ENCODE measurements at places on chromosomes 7 and 10.

DNA sequence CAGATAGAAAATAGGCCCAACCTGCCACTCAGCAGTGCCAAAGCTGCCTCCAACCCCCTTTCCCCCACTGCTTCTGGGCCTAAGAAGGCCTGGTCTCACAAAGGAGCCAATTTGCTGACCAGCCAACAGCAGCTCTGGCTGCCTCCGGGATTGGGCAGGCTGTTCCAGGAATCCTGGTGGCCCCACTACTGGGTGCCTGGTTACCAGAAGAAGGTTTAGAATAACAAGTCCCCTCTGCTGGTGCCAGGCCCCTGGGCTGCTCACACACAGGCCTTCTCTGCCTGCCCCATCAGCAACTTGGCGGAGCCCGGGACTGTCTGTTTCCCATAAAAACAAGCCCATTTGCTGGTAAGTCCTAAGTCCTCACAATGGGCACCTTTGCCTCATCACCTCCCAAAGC, 1.2 kb downstream of the PHKG1 start:
- no peak for DNase-seq

DNA sequence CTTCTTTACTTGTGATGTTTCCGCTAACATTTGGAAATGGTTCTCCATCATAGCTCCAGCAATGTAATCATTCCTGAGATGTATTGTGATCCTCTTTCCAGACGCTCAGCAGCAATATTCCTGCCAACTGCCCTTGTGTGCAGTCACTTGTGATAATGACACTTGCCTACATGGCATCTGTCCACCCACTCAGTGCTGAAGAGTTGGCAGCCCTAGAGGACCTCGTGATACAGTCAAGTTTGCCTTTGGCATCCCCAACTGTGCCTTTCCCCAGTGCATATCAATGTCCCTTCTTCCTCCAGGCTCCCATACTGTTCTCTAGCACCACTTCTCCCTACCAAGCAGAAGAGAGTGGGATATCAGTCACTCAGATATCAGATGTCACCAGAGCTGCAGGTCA, 64.9 kb downstream of the MYOF start:
- DNase-seq: no peak

- DNase-seq: no peak
Measured at GRCh38 chr7:90727412-90727811, 131.3 kb downstream of the CDK14 start.

DNA sequence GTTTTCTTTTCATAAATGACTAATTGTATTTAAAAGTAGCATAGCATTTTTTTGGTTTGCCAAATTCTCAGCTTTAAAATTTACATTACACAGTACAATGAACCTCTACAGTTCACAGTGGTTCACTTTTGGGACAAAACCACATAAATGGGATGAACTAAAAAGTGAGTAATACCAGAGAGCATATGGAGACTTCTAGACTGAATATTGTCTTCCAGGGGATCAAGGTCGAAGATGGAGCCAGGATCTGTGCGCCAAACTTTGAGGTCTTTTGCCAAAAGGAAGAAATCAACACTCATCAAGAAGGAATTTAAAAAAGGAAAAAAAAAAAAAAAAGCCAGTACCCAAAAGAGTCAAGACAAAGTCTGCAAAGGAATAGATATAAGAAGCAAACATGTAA, 87.5 kb downstream of the NEBL start:
- DNase-seq: no peak

GRCh38 chr7:28874001-28874400, 84.1 kb downstream of the TRIL start:
- DNase-seq: no peak

- no peak for DNase-seq
Measured at GRCh38 chr7:101753316-101753715, 64.1 kb upstream of the CUX1 start.

DNA sequence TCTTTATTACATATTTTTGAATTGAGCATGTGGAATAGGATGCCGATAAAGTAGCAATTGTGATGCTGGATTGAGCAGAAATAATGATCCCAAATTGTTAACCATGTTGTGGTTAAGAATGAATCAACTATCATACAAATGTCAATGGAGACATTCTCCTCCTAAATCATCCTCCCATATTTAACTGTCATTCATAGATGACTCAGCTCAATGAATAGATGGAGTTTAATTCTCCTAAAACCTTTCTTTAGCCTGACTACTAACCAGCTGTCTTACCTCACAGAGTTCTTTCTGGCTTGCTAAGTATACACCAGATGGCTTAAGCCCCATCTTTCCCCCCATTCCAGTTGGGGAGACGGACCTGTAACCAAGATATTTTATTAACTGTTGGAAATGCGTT, 23.4 kb upstream of the NPS start:
- DNase-seq: no peak

- no peak for DNase-seq
Measured at GRCh38 chr7:68697796-68698280, 900.4 kb upstream of the AUTS2 start.

- DNase-seq: no peak
Measured at GRCh38 chr7:148242294-148242821, 348.2 kb upstream of the C7orf33 start.

DNA sequence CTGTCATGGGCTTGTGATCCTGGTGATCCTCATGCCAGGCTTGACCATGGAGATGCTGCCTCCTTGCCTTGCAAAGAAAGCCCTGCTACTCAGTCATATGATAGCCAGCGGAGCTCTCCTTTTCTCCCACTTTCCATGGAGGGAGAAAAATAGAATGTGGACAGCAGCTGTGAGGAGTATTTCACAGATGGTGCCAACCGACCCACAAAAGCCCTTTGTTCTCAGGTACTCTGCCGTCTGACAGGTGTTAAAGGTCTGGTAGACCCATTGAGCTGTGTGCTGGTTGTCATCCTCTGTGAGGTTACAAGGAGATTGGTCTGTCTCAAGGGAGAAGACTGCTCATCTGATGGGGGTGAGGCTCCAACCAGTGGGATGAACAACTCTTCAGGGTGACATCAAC, 29.5 kb upstream of the COBL start:
- no peak for DNase-seq

GRCh38 chr10:125201108-125201524, 40.8 kb upstream of the CTBP2 start:
- no peak for DNase-seq

GRCh38 chr10:75403144-75403938, 1.8 kb upstream of the ZNF503 start:
- no peak for DNase-seq

DNA sequence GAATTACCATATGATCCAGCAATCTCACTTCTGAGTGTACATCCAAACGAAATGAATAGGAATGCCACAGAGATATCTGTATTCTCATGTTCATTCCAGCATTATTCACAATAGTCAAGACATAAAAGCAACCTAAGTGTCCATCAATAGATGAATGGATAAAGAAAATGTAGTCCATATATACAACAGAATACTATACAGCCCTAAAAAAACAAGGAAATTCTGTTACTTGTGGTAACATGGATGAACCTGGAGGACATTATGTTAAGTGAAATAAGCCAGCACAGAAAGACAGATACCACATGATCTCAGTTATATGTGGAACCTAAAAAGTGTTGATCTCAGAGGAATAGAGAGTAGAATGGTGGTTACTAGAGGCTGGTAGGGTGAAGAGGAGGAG, 26.7 kb downstream of the TSPAN12 start:
- DNase-seq: no peak

- no peak for DNase-seq
Measured at GRCh38 chr10:44950326-44951225, 9.0 kb upstream of the RASSF4 start.

DNA sequence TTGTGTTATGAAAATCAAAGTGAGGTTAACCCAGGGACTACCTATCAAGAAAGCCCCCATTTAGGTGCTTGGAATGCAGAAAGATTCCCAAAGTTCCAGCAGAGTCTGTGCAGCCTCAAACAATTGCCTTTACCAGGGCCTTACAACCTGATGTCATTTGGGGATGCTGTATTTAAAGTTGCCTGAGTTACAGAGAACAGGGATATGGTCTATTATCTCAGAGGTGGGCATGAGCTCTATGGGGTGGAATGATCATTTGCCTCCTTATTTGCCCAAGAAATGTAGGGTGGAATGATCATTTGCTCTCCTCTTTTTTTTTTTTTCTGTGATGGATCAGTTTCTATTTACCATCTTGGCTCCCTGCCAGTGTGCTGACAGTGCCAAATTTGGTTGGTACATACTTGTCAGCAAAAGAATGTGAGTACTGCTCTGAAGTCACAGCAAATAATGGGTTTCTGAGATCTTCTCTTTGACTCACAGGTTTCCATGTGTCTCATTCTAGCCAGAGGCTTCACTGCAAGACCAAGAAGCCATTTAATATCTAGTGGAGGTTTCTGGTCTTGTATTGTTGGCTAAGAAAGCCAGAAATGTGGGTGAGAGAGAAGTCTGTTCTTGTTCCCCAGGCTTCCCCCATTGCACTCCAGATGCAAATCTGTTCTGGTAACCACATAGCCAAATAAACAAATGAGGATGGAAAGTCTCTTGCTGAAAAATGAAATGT, 45.5 kb upstream of the ZNRF2 start:
- DNase-seq: peak; percentile 9

GRCh38 chr7:28933846-28934320, 24.2 kb downstream of the TRIL start:
- no peak for DNase-seq

DNA sequence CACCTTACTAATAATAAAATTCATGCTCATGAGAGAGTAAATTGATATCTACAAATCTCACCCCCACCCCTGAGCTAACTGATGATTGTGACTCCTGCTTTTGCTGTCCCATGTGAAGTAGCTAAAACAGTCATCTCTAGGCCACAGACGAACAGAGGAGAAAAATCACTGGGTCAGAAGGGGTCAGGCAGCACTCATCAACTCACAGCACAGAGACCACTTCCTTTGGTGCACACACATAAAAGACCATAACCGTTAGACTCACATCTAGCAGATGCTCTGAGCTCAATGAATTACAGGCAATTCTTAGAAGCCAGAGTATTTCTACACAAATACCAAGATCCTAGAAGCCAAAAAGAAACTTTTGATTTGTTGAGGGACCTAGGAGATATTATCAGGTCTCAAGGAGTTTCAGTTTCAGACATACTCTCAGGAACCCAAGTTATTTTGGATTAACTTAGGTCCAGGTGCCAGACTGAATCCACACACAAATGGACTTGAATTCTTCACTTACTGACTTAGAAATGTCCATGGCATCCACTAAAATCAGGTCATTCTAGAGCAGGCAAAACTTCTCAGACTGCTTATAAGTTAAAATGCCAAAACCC, 65.0 kb upstream of the TES start:
- DNase-seq: no peak

DNA sequence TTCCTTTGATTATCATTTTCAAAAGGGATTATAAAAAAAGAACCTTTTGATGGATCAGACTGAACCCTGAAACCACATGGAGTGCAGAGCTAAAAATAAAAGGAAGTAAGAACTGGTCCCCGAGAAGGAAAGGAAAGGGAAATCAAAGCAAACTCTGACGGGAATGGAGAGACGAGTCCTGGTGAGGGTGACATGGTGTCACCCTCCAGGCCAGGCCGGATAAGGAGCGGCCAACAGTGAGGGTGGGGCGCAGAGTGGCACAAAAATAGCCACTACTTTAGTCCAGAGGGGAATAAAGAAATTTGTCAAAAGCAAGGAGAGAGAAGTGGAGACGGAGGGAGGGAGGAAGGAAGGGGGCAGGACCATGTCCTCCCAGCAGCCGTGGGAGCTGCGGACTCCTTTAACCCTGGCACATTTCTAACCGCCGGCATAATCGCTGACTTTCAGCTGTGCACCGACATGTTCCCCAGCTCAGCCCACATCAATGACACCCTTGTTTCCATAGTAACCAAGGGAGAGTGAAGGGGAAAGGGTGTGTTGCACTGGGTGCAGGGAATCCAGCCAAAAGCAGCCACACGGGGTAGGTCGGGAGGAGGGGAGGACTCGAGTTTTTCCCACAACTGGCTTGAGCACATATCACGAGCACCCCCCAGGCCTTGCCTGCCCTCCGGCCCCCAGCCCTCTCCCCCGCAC, 29.7 kb downstream of the TRIM8 start:
- DNase-seq: peak; percentile 81

GRCh38 chr10:35650894-35651293, 8.8 kb upstream of the FZD8 start:
- no peak for DNase-seq

DNA sequence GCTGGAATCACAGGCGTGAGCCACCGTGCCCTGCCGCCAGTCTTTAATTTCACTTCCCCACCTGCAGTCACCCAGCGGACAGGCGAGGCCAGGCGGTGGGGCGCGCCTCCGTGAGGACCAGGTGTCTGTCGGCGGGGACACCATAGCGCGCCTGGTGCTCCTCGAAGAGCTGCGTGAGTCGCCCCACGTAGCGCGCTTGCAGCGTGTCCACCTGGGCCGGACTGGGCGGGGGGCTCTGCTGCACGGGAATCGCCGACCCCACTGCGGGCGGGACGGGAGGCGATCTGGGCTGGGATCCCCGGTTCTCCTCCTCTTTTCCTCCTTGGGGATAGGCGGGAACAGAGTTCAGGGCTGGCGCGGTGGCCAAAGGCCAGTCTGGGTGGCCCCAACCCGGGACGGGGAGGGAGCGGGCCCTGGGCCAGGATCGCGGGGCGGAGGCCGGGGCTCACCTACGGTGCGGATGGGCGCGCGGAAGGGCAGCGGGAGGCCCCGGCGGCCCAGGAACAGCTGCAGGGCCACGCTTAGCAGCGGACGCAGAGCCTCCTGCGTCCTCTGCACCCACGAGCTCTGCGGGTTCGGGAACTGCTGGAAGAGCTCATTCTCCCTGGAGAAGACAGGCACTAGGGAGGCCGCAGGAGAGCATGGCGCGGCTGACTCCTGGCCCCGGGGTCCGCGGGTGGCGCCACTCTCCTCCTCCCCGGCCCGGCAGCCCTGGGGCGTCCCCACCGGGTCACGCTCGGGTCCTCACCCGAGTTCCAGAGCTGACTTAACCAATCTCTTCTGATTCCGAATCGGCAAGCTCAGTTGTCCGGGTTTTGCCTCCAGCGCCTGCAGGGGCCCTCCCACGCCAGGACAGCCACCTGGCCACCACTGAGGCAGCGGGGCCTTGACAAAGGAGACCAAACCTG, 1.1 kb upstream of the MOGAT3 start:
- no peak for DNase-seq

- DNase-seq: no peak
Measured at GRCh38 chr7:107108793-107109371, 59.9 kb upstream of the HBP1 start.

GRCh38 chr7:125491137-125491536, 561.5 kb upstream of the POT1 start:
- DNase-seq: no peak
